ENCODE measurements at places on chromosomes 5 and 9.

DNA sequence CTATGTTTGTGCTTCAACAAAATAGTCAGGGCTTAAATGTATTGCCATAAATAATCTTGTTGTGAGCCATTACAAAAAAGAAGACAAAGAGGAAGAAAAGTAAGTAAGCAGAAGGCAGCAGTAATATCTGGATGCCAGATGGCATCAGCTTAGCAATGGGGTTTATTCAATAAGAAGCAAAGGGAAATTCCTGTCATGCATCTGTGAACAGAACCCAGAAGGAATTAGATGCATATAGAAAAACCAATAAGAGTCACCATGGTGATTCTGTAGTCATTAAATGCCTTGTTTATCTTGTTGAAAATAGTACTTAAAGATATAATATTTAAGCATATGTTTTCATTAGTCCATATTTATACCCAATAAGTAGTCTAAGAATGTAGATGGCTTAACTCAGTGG, 216.0 kb downstream of the ADAMTSL1 start:
- DNase-seq: no peak

DNA sequence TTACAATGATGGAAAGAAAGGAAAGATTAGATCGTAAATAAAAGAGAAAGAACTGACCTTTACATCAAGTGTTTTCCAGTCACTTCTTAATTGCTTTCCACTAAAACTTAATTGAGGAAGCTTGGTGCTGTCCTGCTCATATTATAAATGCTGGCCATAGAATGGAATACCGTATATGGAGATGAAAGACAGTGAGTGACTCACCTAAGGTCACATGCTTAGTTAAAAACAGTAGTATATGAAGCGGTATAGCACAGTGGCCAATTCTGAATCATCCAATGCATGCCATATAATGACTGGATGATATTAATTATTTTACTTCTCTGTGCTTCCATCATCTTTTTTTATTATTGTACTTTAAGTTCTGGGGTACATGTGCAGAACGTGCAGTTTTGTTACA, 482.4 kb upstream of the SGCD start:
- no peak for DNase-seq

DNA sequence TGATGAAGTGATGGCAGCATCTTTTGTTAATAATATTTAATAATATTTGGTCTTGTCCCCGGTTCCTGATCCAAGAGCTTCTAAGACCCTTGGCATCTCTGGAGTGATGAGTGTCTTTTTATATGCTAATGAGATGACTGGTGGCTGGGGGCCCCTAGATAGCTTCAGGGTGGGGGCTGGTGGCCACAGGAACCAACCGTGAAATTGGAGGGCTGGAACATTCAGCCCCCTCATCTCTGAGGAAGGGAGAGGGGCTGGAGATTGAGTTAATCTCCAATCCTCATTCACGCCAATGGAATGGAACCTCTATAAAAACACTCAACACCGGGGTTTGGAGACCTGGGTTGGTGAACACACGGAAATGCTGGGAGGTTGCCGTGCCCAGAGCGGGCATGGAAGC, 78.2 kb upstream of the RAPGEF1 start:
- DNase-seq: no peak

GRCh38 chr5:67301285-67301903, 104.8 kb upstream of the CD180 start:
- no peak for DNase-seq

- DNase-seq: no peak
Measured at GRCh38 chr5:175159956-175160355, 284.0 kb downstream of the DRD1 start.

DNA sequence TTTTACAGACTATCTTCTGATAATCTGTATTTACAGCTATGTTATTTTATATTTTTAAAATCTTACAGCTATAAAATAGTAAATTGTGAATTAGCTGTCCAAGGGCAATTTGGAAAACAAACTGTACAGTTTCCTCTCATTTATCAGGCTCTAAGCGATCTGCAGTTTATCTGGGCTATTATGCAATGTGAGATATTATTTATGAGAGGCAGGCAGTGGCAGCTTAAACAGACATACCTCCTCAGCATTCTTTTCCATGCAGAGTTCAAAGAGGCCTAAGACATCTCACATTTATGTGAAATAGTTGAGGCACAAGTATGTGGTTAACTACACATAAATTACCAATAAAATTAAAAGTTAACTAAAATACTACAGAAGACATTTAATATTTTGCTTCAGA, 10.2 kb downstream of the NIPSNAP3B start:
- no peak for DNase-seq

DNA sequence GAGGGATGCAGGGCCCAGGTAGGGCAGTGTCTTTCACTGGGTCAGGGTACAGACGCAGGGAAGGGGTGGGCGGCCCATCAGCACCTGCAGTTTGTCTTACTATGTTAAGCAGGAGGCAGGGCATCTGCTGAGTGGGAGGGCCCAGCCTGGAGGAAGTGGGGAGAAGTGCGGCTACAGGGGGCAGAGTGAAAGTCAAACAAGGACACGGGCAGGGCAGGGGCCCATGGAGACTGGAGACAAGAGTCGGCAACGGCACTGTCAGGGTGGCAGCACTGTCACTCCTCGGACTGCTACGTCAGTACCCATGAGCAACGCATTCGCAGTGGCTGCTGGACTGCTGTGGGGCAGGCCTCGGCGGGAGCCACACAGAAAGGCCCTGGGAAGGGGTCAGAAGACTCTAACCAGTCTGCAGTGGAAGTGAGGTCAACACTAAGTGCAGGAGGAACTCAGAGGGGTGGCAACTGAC, 19.7 kb downstream of the CAMSAP1 start:
- DNase-seq: no peak

GRCh38 chr5:166379517-166379916, 1911.9 kb upstream of the WWC1 start:
- no peak for DNase-seq

GRCh38 chr5:143481697-143482531, 78.4 kb upstream of the NR3C1 start:
- DNase-seq: no peak

DNA sequence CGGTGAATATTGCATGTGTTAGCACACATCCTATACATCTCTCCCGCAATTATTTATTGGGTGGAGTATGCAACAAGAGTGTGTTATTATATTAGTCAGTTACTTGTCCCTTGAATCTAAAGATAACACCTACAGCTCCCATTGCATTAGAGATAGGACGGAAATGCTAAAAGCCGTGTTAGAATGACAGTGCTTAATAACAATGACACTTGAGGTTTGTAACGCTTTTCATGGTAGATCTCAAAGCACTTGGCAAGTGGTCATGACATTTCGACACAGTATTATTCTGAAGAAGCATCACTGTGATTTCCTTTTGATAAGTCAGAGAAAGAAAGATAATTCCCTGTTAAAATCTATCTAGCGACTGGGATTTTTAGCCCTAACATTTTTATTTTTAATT, 33.4 kb upstream of the TRIO start:
- no peak for DNase-seq

DNA sequence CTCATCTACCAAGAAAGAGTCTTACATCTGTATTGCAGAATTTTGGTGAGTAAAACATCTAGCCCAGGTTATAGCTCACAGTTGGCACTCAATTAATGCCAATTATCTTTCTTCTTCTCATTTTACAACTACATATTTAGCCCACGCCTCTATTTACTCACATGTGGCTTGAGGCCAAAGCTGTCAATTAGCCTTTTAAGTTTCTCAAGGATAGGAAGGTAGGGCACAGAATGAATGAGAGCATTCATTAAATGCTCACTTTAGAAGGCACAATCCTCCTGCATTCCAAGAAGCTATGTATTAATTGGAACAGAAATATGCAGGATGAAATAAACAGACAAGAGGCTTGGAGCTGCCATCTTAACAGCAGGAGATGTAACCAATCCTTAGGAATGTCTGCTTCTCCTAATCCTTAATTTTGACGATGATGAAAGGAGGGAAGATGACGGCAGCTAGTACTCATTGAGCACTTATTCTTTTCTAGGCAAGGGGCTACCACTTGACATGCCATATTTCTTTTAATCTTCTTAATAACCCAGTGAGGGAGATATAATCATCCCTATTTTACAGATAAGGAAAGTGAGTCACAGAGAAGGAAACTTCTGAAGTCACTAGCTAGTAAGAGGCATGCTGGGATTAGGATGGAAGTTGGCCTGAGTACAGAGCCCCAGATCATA, 30.8 kb upstream of the PANK3 start:
- no peak for DNase-seq

DNA sequence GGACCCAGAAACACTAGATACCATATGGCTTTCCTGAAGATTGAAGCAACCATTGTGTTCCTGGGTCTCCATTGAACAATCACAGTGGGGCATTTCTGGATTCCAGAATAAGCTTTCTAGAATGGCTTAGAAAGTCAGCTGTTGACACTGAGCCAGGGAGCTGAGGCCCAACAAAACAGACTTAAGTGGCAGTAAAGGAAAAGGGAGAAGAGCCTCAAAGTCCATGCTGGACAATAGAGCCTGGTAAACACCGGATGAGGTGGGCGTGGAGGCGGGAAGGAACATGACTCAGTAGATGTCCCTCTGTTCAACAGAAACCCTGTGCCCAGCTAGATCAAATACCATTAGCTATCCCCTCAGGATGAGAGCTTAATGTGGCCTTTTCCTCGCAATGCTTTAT, 14.8 kb downstream of the SPARC start:
- no peak for DNase-seq

GRCh38 chr9:27870404-27870803, 297.1 kb upstream of the C9orf72 start:
- no peak for DNase-seq

DNA sequence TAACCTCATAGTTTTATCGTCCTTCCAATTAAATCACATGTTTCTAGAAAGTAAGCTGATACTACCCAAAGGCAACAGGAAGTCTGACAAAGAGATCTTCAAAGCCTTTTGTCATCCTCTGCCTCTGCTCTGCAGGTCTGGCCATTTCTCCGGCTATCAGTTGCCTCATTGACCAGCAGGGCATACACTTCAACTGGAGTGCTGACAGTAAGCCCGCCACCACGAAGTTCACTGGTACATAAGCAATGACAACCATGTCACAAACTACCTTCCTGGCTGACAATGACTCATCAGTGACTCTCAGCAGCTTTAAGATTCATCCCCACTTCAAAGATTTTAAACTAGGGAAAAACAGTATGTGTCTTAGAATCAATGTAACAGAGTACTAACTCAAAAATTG, 20.6 kb downstream of the SPTLC1 start:
- DNase-seq: no peak

DNA sequence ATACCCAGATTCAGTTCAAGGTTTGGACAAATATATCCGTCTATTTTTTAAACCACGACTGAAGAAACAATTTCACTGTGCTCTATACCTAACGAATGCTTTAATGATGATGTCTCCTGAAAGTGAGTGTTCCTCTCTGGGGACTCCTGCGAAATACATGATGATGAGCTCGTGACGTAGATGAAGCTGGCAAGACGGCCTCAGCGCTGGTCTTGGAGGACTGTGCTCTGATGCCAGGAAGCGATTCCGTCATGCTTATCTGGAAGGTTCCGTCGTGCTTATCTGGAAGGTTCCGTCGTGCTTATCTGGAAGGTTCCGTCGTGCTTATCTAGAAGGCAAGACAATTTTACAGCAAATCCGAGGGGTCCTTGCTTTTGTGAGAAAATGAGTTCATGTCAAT, 250.8 kb upstream of the IRX2 start:
- no peak for DNase-seq

GRCh38 chr9:136673088-136673974, 10.6 kb downstream of the EGFL7 start:
- no peak for DNase-seq

GRCh38 chr5:145544401-145544800, 290.7 kb downstream of the PRELID2 start:
- no peak for DNase-seq

- DNase-seq: no peak
Measured at GRCh38 chr5:178793151-178793550, 62.7 kb upstream of the ZNF354A start.

- no peak for DNase-seq
Measured at GRCh38 chr9:114316605-114317230, 6.2 kb upstream of the ORM1 start.

DNA sequence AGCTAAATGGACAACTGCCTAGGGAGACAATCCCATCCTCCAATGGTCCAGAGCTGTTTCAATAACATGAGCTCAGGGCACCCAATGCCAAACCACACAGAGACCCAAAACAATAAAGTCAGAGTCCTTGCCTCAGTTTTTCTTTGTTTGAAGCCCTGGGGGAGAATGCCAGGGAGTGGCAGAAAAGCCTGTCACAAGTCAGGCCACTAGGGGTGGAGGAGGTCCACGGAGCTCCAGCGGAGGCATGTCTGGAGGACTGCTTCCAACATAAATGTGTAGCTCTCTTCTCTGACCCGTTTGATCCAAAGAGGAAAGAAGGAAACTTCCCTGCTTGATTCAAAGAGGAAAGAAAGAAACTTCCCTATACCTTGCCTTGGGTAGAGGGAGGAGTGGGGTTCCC, 175.3 kb downstream of the HSPA4 start:
- DNase-seq: no peak

- DNase-seq: no peak
Measured at GRCh38 chr5:81422671-81423070, 28.7 kb upstream of the ACOT12 start.

All from nucleus accumbens (tissue), 56 donors.